ENCODE measurements at places on chromosomes 4 and X.

GRCh38 chr4:111281219-111281618 lies 658.3 kb upstream of the PITX2 start:
- DNase-seq: no peak

DNA sequence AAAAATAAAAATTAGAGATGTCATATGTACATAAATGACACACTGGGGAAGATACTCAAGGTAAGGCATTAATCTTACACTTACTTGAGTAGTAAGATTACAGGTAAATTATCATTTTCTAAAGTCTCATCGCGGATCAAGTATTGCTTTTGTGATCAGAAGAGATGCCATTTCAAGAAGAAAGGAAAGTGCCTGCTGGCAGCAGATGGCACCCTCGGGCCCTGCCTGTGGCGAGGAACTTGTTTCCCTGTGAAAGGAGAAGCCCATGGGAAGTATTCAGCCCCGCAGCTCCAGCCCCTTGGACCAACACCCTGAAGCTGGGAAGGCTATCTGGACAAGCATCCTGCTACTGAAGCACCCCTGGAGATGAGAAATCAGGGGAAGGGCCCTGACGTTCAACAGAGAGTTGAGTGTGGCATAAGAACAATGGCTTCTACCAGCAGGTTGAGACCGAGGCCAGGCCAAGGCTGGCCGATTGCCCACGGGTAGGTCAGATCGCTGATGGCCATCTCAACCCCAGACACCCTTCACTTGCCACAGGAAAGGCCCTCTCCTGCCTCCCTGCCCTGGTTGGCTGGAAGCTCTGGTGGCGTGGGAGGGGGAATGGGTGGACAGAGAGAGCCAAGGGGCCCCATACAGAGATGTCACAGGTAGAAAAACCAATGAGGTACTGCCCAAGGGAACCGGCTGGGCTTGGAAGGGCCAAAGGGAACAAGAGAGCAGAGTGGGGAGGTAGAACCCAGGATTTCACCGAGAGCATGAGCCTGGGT lies 18.8 kb upstream of the MXD4 start:
- DNase-seq: no peak

GRCh38 chr4:130238121-130238520 lies 1142.2 kb downstream of the C4orf33 start:
- DNase-seq: no peak

GRCh38 chrX:50202539-50202938 lies 1.7 kb upstream of the AKAP4 start:
- no peak for DNase-seq

- DNase-seq: peak; percentile 31
Measured at GRCh38 chr4:152458801-152459302, 77.0 kb downstream of the FBXW7 start.

GRCh38 chrX:110758781-110759422 lies 36.7 kb downstream of the CHRDL1 start:
- no peak for DNase-seq

DNA sequence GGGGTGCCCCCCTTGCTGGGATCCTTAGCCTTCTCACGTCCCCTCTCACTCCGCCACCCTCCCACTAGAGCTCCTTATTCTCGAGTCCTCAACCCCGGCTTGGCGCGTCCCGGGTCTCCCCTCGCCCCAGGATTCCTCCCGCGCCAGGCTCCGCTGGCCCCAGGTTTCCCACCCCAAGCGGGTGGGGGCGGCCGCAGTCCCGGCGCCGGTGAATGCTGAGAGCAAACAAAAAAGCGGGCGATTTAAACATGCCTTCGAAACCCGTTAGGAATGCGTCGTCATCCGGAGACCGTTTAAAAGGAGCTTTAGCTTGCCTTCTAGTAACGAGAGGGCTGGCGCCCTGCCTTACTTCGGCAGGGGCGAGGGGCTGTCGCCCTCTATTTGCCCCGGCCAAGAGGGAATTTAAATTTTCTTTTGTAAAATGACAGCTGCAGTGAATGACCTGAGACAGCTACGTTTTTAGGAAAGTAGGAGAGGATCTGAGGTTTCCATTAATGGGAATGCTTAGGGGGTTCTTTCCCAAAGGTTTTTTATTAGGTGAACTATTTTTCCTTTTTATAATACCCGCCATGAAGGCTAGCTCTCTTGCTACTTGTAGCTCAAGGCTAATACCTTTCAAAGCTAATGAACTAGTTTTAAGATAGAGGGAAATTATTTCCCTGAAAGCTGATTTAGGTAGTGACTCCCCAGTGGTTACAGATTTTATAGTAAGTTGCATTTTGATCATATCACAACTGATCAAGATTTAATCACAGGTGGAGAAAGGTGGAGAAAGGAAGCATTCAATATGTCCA lies 3.1 kb downstream of the JADE1 start:
- DNase-seq: no peak

DNA sequence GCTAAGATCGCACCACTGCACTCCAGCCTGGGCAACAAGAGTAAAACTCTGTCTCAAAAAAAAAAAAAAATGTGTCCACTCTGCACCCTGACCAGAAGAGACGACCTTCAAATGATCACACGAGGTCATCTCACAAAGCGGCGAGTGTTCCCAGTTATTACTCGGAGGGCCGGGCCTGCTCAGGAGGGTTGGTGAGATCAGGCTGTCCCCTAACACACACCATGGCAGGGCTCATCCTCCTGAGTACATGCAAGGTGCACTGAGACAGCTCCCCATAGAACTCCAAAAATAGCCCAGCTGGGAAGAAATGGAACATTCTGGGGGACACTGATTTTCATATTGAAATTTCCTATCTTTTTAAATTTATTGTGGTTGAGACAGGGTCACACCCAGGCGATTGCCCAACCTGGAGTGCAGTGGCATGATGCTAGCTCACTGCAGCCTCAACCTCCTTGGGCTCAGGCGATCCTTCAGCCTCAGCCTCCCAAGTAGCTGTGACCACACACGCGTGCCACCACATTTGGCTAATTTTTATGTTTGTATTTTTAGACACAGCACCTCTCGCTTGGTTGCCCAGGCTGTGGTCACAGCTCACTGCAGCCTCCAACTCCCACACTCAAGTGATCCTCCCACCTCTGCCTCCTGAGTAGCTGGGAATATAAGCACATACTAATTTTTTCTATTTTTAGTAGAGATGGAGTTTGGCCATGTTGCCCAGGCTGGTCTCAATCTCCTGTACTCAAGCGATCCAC lies 51.5 kb downstream of the DHRSX start:
- no peak for DNase-seq

GRCh38 chr4:89298155-89298554 lies 9.4 kb downstream of the GPRIN3 start:
- DNase-seq: no peak

GRCh38 chrX:132716006-132716405 lies 227.2 kb upstream of the MBNL3 start:
- no peak for DNase-seq

DNA sequence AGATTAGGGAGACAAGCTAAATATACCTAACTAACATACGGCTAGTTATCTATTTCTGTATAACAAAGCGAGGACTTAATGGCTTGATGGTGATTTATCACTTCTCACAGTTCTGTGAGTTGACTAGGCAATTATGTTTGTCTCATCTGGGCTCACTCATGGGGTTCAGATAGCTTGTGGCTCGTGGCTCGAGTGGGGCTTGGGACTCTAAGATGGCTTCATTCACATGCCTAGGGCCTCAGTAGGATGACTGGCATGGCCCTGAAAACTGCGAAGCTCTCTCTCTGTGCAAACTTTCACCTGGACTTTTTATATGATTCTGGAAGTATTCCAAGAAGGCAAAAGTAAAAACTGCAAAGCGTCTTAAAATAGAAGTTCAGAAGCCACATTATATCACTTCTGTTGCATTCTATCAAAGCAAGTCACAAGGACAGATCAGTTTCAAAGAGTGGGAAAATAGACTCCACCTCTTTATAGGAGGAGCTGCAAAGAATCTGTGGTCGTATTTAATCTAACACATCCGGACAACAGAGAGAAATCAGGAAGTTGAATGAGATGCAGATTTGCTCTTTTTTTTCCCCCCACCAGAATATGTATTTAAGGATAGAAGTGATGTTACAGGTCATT lies 491.2 kb downstream of the INPP4B start:
- no peak for DNase-seq

Data from GM12878 (cell line).